ENCODE measurements at places on chromosomes 2 and 18. TPM values are rescaled to one million over a fixed set of nuclear protein-coding genes. Genes with fewer than 3 reads are reported as not detected.

DNA sequence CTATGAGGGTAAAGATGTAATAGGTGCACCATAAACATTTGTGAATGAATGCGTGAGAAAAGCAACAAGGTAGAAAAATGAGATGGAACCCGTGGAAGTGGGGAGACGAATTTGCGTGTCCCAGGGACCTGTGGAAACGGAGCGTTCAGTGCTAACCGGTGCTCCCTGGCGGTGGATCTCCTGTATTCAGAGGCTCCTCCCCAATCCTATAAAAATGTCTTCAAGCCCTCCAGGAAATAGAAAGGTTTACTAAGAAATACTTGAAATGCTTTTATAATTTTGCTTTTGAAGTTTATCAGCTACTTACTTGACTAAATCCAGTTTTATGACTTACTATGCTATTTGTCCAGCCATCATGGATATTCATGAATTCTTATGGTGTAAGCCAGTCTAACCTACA lies 62.8 kb upstream of the RBM44 start:
- no peak for DNase-seq

DNA sequence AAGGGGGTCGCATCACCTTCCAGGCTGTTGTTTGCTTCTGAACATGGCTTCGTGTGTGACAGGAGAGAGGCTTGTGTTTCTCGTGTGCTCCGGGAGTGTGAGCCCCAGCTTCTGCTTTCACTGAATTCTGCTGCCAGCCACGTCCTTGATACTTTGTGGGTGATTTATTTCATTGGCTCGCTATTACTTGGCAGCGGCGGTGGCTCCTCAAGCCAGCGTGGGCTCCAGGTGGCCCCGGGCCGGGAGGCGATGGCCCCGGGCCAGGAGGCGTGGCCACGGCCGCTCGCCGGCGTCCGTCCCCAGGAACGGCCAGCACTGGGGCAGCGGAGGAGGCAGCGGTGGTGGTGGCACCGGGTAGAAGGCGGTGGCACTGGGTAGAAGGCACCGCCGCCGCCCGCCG lies 63.1 kb downstream of the NAPG start:
- DNase-seq: no peak

GRCh38 chr2:239195318-239195871 lies 205.4 kb downstream of the HDAC4 start:
- DNase-seq: no peak

DNA sequence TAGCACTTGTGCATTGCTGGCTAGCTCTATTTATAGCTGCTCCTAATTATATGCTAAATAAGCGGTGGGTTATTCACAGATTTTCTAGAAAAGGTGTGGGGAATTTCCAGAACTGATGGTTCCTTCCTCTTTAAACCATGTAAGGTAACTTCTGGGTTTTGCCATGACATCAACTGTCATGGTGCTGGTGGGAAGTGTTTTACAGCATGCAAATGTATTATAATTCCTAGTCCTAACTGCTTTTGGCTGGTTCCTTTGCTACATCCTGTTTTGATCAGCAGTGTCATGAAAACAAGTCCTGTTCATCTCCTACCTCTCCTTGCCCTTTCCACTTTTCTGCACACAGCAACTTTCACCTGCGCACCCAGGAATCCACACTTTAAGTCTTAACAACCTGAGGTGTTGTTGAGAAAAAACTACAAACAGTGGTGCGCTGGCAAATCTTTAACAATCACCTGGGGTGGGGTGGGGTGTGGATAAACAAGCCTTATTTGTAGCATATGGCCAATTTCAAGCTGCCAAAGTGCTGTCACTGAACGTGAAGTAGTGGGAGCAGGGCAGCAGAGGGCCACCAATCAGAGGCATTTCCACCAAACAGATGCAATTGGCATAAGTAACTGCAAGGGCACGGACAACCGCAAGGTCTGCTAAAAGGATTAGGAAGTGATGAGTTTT lies 33.4 kb upstream of the SKOR2 start:
- DNase-seq: no peak

DNA sequence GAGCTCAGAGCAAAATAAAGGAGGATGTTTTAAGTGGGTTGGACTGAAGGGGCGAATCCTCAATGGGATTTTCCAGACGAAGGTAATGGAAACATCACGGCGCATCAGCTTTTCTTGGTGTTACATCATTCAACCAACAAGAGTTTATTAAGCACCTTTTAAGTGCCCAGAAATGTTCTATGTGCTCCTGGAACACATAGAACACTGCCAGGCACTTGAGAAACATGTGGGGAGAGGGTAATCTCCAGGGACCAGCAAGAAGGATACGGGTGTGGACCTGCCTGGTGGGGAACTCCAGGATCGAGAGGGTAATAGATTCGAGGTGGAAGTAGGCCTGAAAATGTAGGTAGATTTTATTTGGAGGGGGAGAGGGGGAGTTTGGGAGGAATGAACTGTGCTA lies 168.6 kb downstream of the PRKCE start:
- no peak for DNase-seq

- DNase-seq: no peak
Observed at GRCh38 chr2:66851449-66851872, 416.5 kb downstream of the MEIS1 start.

DNA sequence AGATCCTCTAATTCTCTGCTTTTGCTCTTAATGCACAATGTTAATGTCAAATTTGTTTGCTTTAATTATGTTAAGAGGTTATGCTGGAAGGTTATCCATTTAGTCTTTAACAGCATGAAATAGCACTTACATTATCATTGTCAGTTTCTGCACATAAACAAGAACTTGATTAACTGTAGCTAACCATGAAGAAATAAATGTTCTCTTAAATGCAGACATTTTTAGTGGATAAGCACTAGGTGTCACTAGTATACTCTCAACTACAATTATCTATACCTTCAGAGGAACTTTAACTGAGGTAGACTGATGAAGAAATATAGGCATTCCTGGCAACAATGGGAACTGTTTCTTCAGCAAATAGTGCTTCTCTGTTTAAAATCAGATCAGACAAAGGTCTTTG lies 178.8 kb upstream of the CHST9 start:
- DNase-seq: no peak

DNA sequence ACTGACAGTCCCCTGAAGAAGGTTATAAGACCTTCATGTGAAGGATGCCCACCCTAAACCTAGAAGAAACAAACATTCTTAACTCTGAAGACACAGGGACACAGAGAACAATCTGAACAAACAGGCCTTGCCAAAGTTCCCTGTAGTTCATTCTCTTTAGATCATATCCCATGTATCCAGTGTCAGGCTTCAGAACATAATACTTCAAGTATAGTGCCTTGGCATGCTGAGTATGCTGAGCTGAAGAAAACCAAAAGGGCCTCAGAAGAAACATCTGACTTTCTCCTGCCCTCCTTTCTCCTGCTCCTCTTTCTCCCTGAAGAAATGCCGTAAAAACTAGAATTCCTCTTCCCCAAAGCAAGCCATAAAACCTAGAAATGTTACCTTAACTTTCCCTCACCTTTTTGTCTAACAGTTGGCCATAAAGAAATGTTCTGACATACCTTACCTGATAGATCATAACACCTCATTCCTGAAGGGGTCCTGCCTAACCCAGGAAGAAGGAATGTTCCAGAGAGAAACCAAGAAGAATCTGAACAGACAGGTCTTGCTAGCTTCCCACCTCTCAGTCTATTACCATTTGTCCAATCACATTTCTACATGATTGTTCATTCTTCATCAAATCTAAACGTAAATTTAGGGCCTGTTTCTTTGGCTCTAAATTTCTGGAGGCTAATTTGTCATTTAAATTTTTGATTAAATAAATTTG lies 160.1 kb upstream of the ZC3H15 start:
- no peak for DNase-seq

DNA sequence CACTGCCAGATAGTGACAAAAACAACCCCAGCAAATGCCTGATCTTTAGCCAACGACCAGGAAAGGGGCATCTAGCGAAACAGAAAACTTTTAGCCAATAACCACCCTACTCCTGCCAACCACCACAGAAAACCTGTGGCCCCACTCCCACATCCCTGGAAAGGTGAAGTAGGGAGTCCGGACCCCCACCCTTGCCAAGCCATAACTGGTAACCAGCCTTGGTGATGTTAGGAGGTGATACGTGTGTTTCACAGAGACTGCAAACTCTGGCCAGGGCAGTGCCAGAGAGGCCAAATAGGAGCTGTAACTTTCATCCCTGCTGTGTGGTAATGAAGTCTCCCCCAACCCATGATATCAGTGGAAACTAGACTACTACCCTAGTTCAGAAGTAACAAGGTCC lies 27.6 kb downstream of the SCTR start:
- DNase-seq: no peak

GRCh38 chr18:3654442-3655253 lies 204.7 kb downstream of the TGIF1 start:
- DNase-seq: no peak

DNA sequence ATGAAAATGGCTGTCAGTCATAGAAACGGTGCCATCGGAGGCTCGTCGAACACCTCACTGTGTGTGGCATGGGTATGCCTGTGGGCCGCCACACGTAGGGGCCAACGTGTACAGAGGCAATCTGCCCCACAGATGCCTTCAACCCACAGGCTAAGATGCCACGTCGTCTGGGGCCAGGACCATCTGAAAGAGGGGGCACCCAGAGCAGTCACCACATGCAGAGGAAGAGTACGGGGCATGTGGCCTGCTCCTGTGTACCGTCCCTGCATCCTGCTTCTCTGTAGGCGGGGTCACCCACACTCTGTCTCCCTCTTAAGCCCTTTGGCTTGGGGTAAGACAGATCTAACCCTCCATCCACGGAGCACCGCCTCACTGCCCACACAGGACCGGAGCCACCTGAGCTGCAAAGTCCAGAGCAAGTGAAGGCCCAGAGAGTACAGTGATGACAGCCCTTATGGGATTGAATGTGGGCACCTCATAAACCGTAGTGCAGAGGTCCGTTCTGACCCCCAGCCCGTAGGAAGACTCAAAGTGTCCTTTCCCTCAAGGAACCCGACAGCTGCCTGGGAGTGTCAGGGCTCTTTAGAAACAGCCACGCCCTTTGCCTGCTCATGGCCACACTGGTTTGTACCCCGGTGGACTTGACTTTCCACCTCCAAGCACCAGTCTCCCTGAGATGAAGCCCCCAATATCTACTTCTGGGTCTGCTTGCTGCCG lies 66.2 kb downstream of the TWIST2 start:
- DNase-seq: no peak

DNA sequence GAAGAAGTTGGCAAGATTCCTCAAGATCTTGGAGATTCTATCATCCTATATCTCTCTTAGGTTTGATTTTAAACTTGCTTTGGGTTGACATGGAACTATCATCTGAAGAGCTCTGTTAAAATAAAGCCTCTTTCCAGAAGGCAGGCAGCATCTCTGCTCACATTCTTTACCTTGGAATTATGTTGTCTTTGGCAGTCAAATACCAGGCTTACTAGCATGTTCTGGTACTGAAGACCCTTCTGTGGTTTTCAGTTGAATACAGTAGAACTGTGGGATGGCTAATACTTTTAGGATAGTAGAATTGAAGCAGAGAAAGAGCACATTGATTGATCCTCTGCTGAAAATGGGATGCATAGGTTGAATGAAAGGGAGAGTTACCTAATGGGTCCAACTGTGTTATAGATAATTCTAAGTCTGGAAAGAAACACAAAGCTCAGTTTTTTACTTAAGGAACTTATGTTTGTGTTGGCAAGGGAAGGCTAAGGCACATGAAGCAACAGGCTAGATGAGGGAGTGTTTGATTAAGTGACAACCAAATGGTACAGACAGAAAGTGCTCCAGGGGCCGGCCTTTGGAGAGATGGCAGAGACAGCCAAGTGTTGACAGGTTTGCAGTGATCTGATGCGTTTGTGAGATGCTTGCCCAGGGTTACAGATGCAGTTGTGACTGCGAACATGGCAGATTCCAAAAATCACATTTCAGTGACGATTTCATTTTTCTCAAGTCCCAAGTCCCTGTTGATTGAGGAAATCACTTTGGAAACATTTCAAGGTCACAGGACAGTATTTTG lies 397.9 kb downstream of the MEIS1 start:
- no peak for DNase-seq

- DNase-seq: no peak
Observed at GRCh38 chr2:157837851-157838441, 38.2 kb downstream of the ACVR1 start.

DNA sequence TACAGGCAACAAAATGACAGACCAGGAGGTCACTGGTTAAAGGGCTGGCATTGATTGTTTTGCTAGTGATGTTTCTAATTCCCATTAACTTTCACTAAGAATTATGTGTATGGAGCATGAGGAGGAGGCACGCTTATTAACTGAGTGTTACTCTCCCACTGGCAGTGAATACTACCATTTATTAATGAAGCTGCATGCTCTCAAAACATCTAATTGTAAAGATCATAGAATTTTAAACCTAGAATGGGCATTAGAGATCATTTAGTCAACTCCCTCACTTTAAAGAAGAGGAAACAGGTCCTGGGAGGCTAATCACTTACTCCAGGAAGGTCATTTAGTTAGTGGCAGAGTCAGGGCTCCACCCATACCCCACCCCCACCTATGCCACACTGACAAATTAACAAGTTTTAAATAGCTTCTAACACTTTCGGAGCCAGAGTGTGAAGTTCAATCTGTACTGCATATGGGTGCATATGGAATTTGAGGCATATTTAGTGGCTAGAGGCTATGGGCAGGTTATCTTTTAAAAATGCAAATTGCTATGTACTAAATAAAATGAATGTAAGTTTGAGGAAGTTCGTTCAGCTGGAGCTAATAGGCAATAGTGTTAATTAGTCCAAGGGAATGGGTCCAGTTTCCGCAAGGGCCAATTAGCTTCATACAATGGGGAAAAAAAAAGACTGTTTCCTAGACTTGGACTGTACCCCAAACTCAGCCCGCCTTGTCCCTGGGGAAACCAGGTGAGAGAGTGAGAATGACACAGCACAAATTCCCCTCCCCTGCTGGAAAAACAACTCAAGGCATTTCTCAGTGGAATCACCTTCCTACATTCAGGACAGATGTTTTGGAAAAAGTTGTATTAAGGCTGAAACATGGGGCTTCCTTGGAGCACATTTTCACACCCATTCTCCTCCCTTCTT lies 178.8 kb downstream of the ICOS start:
- no peak for DNase-seq

DNA sequence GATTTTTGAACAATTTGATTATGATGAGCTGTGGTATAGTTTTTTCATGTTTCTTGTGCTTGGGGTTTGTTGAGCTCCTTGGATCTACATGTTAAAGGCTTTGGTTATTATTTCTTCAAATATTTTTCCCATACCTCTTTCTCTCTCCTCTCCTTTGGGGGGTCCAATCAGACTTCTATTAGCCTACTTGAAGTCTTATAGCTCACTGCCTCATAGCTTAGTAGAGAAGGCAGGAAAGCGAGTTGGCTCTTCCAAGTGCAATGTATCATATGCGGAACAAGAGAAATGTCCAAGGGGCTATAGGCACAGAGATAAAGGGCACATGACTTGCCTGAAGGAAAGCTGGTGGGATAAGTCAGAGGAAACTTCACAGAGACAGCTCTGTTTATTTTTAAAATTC lies 14.1 kb upstream of the FABP1 start:
- no peak for DNase-seq

GRCh38 chr18:709771-710170 lies 2.7 kb downstream of the ENOSF1 start:
- DNase-seq: no peak

Gene PRSS56
- total RNA-seq: not detected

Gene RTP5
- total RNA-seq: not detected

Gene GTF3C2
- 129 TPM for total RNA-seq

Gene NT5C1B
- total RNA-seq: not detected

Gene CRYGC
- total RNA-seq: not detected

Gene SPP2
- not detected for total RNA-seq
